ENCODE measurements at places on chromosomes 4 and X.
A peak's percentile ranks its signal among the peaks of the same experiment; 100 is the strongest.

GRCh38 chr4:123954220-123954619, 557.6 kb downstream of the SPRY1 start:
- no peak for DNase-seq

GRCh38 chrX:39984191-39984956, 113.4 kb downstream of the BCOR start:
- DNase-seq, result no peak

GRCh38 chr4:173502282-173502681, 27.7 kb downstream of the HAND2 start:
- DNase-seq, result no peak

DNA sequence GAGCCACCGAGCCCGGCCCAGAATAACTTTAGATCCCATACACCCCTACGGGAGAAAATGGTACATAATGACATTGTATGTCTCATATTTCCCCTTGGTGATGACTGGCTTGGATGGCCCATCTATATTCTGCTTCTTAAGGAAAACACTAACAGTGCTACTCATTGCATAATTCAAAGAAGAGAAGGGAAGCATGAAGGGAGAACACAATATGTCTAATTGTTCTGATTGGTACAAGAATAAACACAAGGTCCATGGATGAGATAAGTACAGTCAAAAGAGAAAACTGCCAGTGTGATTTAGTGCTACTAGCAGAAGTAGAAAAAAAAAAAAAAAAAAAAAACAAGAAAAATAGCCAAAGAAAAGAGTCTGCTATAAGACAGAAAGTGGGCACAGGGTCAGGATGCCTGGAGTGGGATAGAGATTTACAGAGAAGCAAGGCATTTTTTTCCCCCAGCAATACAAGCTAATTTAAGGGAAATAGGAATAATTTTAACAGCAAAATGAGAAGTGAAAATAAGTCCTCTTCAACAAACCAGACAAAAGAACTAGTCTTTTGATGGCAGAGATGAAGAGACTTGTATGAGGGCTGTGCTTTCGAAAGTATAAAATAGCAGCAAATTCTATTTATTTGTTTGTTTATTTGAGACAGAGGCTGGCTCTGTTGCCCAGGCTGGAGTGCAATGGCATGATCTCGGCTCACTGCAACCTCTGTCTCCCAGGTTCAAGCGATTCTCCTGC, 96.5 kb upstream of the MAP3K15 start:
- DNase-seq, result no peak

GRCh38 chrX:15471028-15471427, 22.1 kb downstream of the PIR start:
- peak; percentile 26 for DNase-seq

DNA sequence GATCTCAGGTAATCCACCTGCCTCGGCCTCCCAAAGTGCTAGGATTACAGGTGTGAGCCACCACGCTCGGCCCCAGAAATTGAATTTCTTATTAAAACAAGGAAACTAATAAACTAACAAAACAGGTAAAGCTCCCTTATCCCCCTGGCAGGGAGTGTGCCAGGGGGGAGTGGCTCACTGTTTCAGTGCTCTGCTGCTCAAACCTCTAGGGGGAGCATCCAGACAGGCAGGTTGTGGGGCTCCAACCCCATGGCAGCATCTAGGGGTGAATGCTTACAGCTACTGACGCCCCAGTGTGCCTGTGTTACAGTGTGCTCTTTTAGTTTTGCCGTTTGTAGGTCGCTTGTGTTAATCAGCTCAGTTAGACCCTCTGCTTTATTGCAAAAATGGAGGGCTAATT, 605.0 kb downstream of the GABRG1 start:
- no peak for DNase-seq

DNA sequence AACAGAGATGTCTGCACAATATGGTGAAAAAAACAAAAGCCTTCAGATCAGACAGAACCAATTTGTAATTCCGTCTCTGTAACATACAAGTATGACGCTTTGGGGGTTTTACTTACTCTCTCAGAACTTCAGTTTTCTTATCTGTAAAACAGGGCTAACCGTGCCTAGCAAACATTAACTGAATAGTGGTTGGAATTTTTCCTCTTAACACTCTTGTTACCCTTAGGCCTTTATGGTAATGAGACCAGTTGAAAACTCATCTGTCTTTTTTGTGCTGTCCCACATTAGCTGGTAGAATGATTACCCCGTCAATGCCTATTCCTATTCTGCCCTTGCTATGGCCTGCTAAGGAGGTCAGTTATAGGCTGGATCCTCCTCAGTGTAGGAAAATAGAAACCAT, 4.5 kb upstream of the MYOZ2 start:
- no peak for DNase-seq

DNA sequence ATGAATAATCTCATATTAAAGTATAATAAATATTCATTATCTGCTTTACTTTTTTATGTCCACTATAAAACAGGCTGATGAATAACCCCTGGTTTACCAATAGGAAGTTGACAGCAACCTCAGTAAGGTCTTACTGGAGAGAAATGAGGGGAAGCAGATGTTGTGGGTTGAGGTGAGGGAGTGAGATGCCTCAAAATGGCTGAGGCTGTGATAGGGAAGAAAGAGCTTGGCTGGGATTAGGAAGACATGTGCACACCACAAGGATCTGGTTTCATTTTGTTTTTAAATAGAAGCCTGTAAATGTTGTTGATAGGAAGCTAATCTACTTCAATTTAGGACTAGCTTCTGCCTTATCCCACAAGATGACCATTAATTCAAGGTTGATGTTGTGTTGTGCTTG, 14.4 kb upstream of the CYBB start:
- no peak for DNase-seq

- no peak for DNase-seq
Measured at GRCh38 chr4:185232370-185232769, 23.0 kb downstream of the SNX25 start.

DNA sequence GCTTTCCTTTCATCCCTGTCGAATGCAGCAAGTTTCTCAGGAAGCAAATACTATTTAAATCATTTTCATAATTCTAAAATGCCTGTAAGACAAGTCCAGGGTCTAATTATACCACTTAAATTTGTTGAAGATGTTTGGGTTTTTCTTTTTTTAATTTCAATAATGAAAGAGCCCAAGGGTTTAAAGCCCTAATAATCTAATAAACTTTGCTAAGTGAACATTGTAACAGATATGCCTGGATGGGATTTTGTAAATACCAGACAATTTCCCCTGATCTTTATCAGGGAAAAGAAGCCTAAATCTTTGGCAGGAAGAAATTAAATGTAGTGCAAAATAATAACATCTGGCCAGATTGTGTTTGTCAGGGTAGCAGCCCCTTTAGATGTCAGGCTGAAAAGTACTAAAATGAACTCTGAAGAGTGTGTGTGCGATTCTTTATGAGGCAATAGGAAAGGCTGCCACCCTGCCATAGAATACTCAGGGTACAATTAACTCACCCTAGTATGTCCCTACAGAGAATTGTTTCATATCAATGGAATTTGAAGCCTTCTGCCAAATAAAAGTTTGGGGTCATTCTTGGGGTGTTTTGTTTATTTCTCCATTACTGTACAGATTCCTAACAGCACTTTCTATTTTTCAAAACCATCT, 45.6 kb downstream of the GPC3 start:
- DNase-seq, result no peak

DNA sequence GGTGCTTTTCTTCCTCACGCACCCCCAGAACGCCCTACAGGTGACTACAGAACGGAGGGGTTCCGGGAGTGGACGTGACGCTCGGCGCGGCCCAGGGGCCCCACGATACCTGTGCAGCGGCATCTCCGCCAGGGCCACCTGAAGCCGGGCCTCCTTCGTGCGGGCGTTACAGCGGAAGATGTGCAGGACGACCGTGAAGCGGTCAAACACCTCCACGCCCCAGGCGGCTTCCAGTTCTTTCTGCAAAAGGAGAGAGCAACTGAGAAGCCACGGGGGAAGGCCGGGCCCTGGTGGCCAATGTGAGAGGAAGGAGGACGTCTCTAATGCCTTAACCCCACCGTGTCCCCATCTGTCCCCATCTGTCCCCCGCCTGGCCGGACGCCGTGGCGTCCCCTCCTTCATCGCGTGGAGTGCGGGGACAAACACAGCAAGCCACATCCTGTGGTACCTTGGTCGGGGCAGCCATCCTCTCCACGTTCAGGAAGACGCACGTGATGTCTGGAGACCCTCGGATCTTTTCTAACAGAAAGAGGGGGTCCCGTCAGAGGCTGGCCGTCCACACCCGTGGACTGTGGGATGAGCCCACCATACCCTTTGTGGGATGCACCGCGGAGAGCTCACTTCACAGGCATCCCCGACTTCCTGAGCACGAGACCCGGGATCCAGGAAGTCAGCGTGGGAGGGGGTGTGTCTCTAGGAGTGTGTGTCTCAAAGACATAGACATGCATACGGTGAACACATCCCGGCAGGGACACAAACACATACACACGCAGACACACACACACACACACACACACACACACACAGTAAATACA, 3.6 kb downstream of the GTPBP6 start:
- no peak for DNase-seq

DNA sequence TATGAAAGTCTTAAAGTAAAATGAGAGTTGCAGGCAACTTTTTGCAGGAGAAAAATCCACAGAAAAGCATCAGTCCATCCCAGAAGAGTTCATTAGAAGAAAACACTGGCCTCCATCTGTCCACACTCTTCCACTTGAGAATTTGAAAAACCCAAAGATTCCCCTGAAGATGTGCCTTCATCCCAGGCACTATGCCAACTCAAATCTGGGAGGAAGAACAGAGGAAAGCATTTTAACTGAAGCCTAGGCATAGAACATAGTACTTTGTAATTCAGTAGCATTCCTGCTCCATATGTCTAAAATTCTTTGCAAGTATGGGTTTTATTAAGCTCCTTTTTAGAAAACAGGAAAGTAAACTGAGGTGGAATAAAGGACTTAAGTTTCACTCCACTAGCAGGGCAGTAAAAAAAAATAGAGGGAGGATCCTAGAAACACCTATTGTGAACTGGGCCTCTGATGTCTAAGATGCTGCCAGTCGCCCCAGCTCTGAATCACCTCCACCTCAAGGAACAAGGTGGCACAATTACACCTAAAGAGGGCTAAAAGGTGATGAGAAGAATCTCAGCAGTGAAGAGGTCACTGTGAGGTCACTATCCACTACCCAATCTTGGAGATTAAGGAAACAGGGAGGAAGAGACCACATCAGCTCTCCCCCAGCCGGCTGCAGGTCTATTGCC, 141.9 kb upstream of the FAM241A start:
- DNase-seq, result no peak

GRCh38 chrX:85611926-85612325, 232.5 kb upstream of the POF1B start:
- no peak for DNase-seq

DNA sequence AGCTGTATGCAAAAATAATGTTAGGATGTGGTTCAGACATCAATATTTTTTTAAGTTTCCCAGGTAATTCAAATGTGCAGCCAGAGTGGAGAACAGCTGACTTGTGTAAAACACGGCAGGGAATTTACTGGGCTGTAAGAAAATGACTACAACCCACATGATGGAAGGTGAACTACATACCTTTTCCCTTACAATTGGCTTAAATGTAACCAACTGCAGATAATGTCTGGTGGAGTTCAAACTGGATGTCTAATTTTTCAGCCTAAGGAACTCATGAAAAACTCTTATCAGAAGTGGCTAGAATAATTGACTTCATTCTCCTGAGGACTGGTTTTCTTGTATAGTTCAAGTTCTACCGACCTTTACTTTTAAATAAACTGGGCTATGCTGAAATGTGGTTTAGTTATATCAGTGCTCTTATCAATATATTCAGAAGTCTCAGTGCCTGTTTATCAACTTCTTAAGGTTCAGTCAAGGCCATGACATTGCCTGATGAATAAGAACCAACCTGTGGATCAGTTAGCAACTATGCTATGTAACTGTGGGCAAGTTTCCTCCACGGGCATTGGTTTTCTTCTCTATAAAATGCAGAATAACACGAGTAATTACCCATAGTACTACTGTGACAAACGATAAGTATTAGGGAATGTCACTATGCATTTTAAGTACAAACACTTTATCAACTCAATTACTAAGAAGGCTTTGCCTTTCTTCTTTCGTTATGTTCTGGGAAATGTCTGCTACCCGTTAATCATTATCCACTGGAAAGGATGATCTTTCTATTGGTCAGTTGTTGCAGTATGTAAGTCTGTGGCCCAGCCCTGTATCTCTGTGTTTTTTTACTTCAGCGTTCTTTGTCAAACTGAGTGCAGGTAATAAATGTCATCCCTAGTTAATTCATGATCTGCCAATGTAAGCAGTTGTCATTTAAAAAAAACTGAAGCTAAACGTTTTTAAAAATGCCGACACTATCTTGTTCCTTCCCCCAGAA, 181.6 kb downstream of the PCDH7 start:
- DNase-seq, result no peak

GRCh38 chrX:41377624-41378023, 43.7 kb downstream of the DDX3X start:
- DNase-seq, result no peak

DNA sequence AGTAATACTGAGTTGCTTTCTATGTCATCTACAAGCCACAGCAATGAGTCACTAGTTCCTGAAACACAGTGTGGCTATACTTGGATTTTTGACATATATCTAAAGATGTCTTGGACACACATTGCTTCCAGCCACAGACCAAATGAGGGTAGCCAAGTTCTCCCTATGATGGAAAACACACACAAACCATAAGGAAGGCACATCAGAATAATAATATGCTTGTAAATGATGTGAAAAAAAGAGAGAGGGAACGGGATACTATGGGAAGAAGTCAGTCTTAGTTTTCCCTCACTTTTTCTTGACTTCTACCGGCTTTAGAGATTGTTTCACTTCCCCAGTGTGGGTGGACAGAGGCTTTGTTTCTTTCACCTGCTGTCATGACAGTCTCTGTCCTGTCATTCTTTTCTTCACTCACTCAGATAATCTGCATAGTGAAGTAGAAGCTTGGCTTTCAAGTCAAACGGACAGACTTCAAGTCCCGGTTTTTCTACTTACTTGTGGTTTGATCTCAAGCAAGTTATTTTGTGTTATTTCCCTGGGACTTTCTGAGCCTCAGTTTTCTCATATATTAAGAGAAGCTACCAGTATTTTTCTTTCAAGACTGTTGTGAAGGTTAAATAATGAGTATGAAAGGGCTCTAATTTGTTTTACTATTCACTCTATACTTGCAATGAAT, 34.7 kb downstream of the P2RY10 start:
- no peak for DNase-seq

- DNase-seq, result no peak
Measured at GRCh38 chr4:6471307-6472007, 957 bp downstream of the PPP2R2C start.
